ENCODE measurements at places on chromosomes 2 and 18. TPM values are rescaled to one million over a fixed set of nuclear protein-coding genes. Genes with fewer than 3 reads are reported as not detected.

Gene FBXO41
- total RNA-seq = 1.6 TPM

Gene MYCN
- total RNA-seq = 0.32 TPM

Gene HAUS1
- 62.6 TPM for total RNA-seq

Gene UXS1
- total RNA-seq = 30.5 TPM

Gene IWS1
- total RNA-seq = 51.8 TPM

Gene HDAC4
- 32.8 TPM for total RNA-seq

Gene SLC4A5
- 6.2 TPM for total RNA-seq

Gene REEP1
- total RNA-seq = 0.32 TPM

Gene HJURP
- not detected for total RNA-seq

Gene CELF4
- not detected for total RNA-seq

Gene CCBE1
- total RNA-seq = 4.0 TPM

Gene APCDD1
- 38.8 TPM for total RNA-seq

Gene GIGYF2
- total RNA-seq = 156 TPM

Gene SERPINB12
- not detected for total RNA-seq

Gene SMPD4
- 41.3 TPM for total RNA-seq

Gene SRD5A2
- not detected for total RNA-seq

Gene COL4A4
- 1.6 TPM for total RNA-seq

Gene LAMA3
- 127 TPM for total RNA-seq

Gene WNT6
- 0.48 TPM for total RNA-seq

Gene SLC30A3
- total RNA-seq = not detected

Gene SNED1
- total RNA-seq = 27.1 TPM

Gene CHAC2
- 5.1 TPM for total RNA-seq

Gene C2orf78
- total RNA-seq = not detected

Gene PDE11A
- total RNA-seq = 2.2 TPM

Gene NDUFAF7
- total RNA-seq = 20.6 TPM

Gene FHOD3
- total RNA-seq = 1.9 TPM

Gene NMUR1
- 3.8 TPM for total RNA-seq

Gene ZNF514
- total RNA-seq = 25.3 TPM

Gene CRYGD
- not detected for total RNA-seq

Gene ATP6V1B1
- total RNA-seq = 38.2 TPM

Gene CACNB4
- total RNA-seq = 11.5 TPM

Gene TCF7L1
- total RNA-seq = 6.9 TPM

Gene SCN7A
- total RNA-seq = 13.3 TPM

Gene CTAGE1
- total RNA-seq = not detected

Data from breast epithelium (tissue), 4 donors.